ENCODE measurements at places on chromosomes 13 and 19.

DNA sequence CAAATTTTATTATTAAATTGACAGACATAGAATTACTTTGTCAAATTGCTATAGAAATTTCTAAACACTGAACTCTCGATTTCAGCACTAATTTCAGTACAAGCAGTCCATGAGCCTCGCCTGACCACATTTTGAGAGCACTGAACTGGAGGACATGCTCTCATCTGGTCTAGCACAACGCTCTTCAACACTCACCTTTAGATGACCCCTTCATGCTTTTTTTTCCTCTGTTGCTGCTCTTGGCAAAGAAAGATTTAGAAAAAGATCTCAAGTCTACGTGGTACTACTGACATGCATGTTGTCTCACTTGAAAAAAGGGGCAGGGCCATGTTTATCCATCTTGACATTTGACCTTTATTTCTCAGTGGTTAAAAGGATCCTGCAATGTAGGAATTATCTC lies 981.5 kb downstream of the DIAPH3 start:
- DNase-seq = no peak

DNA sequence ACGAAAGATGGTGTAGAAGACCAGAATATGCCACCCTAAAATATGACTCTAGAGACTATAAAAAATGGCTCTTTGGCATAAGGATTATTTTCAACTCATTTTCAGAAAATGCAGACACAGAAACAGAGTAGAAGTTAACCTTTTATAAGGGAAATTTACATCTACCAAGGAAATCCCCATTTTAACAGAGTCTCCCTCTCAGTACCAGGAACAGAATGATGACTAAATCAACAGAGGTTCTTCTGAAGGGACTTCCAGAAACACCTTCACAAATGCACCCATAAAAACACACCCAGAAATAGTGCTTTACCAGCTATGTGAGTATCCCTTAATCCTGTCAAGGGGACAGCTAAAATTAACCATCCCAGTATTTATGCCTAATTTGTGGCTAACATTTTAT lies 29.1 kb downstream of the PLPP2 start:
- DNase-seq = no peak

GRCh38 chr13:41546372-41547190 lies 89.2 kb downstream of the RGCC start:
- no peak for DNase-seq

DNA sequence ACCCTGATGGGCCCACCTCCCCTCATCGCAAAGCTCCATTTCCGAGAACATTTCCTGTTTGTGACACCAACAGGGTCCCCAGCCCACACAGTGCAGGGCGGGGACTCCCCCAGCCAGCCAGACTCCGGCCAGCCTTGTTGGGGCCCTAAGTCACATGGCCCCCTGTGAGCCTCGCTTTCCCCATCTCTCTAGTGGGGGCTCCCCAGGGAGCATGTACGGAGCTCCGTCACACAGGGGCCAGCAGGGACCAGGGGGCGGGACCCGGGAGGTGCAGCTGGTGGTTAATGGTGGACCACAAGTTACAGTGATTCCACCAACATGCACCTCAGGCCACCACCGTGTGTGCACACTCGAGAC lies 1.7 kb downstream of the TBXA2R start:
- DNase-seq = peak; percentile 87

All from tibial artery (tissue), 4 donors.